ENCODE measurements at places on chromosomes 16 and 17.

- no peak for DNase-seq
Observed at GRCh38 chr16:68296291-68296690, 14.5 kb downstream of the SLC7A6OS start.

- no peak for DNase-seq
Observed at GRCh38 chr17:13395346-13395745, 206.4 kb downstream of the HS3ST3A1 start.

- DNase-seq = no peak
Observed at GRCh38 chr17:7111784-7112509, 2.7 kb downstream of the ASGR2 start.

- no peak for DNase-seq
Observed at GRCh38 chr17:82315703-82316358, 1.6 kb downstream of the CD7 start.

DNA sequence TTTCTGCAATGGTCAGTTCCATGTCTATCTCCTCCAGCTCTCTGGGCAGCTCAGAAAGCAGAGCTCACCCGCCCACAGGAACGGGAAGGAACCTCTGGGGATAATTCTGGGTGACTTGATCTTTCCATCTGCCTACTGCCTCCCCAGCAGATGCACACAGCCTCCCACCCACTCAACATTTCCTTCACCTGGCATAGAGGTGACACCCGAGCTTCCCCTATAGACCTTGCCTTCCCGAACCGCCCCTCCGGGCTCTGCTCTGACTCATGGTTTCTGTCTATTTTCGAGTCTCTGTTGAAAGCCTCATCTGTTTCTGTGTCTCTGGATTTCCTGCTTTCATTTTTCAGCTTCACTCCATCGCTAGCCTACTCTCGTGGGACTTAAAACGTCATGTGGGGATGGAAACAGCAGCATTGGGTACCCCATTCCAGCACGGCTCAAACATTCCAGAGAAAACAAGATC, 11.4 kb downstream of the GGA3 start:
- DNase-seq = no peak
